Fibroblast of skin of left quadriceps (primary cell): ENCODE measurements at places on chromosomes 5 and 9.

DNA sequence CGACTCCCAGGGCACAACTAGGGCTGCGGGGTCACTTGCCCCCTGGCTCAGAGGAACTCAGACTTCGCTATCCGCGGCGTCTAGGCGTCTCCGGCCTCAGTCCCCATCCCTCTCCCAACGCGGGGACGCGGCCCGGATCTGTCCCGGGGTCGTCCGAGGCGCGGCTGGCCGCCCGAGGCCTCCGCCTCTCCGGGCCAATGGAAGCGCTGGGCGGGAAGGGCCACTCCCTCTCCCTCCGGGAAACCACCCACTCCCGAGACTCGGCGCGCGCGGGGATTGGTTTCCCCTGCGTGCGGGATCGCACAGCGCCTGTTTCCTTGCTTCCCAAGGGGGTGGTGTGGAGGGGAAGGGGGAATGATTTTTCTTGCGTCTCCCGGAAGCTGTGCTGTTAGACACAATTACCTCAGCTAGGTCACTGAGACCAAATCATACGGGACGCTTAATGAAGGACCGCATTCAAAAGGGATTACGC lies 38.3 kb downstream of the NR2F1 start:
- no peak for DNase-seq

- DNase-seq: no peak
Measured at GRCh38 chr5:38384396-38384795, 126.0 kb downstream of the EGFLAM start.

- DNase-seq: no peak
Measured at GRCh38 chr5:117207088-117207668, 632.6 kb upstream of the SEMA6A start.

DNA sequence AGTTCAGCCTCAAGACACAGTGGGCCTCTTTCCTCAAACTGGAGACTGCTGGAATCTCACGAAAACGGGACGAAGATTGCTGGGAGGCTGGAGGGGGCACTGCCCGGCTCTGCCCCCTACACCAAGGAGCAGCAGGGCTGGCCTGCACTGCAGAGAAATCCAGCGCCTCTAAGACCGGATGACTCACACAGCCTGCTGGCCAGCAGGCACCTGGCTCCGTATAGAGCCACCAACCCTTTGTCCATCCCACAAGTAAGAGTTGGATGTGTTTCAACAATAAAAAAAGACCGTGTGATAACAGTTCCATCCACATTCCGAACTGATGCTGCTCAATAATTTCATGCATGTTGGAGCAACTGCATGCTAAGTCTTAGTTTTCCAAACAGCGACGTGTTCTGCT lies 11.5 kb downstream of the CCDC127 start:
- DNase-seq: no peak

DNA sequence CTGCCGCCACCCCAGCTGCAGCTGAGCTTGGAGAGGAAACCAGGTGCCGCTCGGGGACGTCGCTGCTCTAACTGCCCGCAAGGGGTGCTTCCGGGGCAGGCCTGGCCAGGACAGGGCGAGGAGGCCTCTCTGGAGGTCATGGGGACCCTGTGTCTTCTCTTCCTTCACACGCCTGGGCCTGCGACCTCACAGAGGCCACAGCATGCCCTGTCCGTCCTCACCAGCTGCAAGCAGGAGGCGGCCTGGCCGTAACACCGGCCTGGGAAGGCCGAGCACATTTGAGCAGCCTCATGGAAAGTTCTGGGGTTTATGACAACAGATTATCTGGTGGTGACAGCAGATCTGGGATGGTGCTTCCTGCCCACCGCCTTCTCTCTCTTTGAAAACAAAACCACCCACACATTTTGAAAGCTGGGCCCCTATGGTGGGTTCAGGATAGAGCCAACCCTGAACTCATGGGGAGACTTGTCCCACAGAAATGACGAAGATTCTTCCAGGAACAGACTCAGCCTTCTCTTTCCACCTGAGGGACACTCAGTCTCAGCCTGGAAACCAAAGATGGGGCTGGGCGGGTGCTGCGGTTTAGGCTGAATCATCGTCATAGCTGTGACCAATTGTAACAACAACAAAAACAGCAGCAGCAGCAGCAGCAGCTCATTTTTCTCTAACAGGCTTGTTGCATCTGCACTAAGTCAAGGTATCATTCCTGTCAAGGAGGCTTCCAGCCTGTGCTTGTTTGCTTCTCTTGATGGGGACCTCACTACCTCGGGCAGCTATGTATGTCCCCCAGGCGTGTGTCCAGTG lies 99.6 kb upstream of the RAPGEF1 start:
- no peak for DNase-seq

- DNase-seq: no peak
Measured at GRCh38 chr5:173664154-173664526, 47.7 kb upstream of the BOD1 start.

- peak; percentile 29 for DNase-seq
Measured at GRCh38 chr5:95600557-95600956, 19.3 kb upstream of the GPR150 start.
